Small intestine (tissue), 16 donors: ENCODE measurements at places on chromosomes 2 and 18. TPM values are rescaled to one million over a fixed set of nuclear protein-coding genes. Genes with fewer than 3 reads are reported as not detected.

Gene GPAT2
- 6.5 TPM for polyA plus RNA-seq

Gene CYP27C1
- polyA plus RNA-seq: 0.24 TPM

Gene ARHGAP15
- polyA plus RNA-seq: 0.67 TPM

Gene LBH
- polyA plus RNA-seq: 11.8 TPM

Gene CNGA3
- polyA plus RNA-seq: 0.22 TPM

Gene ALPI
- 204 TPM for polyA plus RNA-seq

Gene ATG16L1
- 21.4 TPM for polyA plus RNA-seq

Gene SMYD1
- polyA plus RNA-seq: not detected

Gene SLC16A14
- 2.0 TPM for polyA plus RNA-seq

Gene PPP3R1
- polyA plus RNA-seq: 25.9 TPM

Gene ACTR2
- polyA plus RNA-seq: 118 TPM

Gene ZEB2
- 30.9 TPM for polyA plus RNA-seq

Gene PREPL
- 4.3 TPM for polyA plus RNA-seq

Gene SLC9A4
- not detected for polyA plus RNA-seq

Gene NMUR1
- 1.4 TPM for polyA plus RNA-seq

Gene CENPA
- polyA plus RNA-seq: 11.6 TPM

Gene TEKT4
- polyA plus RNA-seq: not detected

Gene DCDC2C
- not detected for polyA plus RNA-seq

Gene FAM161A
- 0.54 TPM for polyA plus RNA-seq

Gene ZSWIM2
- not detected for polyA plus RNA-seq

Gene LCT
- polyA plus RNA-seq: 100.0 TPM

Gene FAM136A
- polyA plus RNA-seq: 58.1 TPM

Gene ABCG8
- 10.5 TPM for polyA plus RNA-seq

Gene CASP8
- 14.1 TPM for polyA plus RNA-seq

Gene PTH2R
- 0.04 TPM for polyA plus RNA-seq

Gene FABP1
- polyA plus RNA-seq: 10,168 TPM

Gene ZC3H8
- polyA plus RNA-seq: 8.9 TPM

Gene ALLC
- polyA plus RNA-seq: not detected

Gene ZNF24
- polyA plus RNA-seq: 13.5 TPM

Gene MFSD2B
- polyA plus RNA-seq: not detected

Gene DAW1
- not detected for polyA plus RNA-seq

Gene SLC11A1
- polyA plus RNA-seq: 0.87 TPM

Gene NYAP2
- 0.07 TPM for polyA plus RNA-seq

Gene VSNL1
- polyA plus RNA-seq: 0.54 TPM

Gene STK16
- 53.4 TPM for polyA plus RNA-seq

Gene COL4A4
- 0.19 TPM for polyA plus RNA-seq

Gene EPHA4
- polyA plus RNA-seq: 3.1 TPM

Gene TMEM37
- polyA plus RNA-seq: 43.2 TPM

Gene LYG1
- 1.9 TPM for polyA plus RNA-seq

Gene GALNT1
- 24.6 TPM for polyA plus RNA-seq

Gene KCNG2
- polyA plus RNA-seq: 0.30 TPM

Gene SMAD2
- 84.9 TPM for polyA plus RNA-seq

Gene KCNK3
- 0.28 TPM for polyA plus RNA-seq

Gene PRKAG3
- 0.15 TPM for polyA plus RNA-seq
